ENCODE measurements at places on chromosomes 12 and 14. TPM values are rescaled to one million over a fixed set of nuclear protein-coding genes. Genes with fewer than 3 reads are reported as not detected.

GRCh38 chr12:6938353-6939190 lies 5.0 kb upstream of the RNU7-1 start:
- DNase-seq = no peak

DNA sequence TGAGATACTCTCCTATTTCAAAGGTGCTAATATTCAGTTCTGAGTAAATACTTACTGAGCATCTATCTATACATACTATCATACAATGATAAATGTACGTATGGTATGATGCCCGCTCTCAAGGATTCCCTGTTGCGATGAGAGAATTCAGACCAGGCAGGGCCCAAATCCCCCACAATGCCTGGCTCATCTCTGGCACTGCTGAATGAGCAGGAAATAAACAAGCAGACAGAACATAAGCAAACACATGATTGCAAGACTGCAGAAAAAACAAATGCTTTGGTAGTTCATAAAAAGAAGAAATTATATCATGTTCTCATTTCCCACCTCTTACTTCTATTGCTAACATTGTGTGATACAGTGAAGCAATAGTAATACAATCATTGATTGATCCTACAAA lies 77.2 kb upstream of the DUSP6 start:
- DNase-seq = no peak

DNA sequence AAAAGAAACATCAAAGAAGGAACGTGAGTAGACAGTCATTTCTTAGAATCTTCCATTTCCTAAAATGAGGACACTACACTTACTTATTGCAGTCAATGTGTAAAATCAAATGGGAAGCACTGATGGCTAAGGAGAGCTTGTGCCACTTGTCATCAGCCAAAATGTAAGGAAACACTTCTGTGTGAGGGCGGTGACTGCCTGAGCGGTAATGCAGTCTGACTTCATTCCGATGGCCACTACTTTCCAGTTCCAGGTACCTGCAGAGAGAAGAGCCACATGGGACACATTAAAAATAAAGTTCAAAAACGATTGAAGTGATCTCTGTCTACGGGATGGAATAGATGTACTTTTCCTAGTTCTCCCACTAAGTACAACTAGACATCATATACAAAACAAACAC lies 96.3 kb downstream of the NELL2 start:
- no peak for DNase-seq

Gene ALX1
- 32.2 TPM for polyA plus RNA-seq

Gene HCAR1
- 3.3 TPM for polyA plus RNA-seq
